Breast epithelium (tissue), 4 donors: ENCODE measurements at places on chromosomes 13 and 19. TPM values are rescaled to one million over a fixed set of nuclear protein-coding genes. Genes with fewer than 3 reads are reported as not detected.

ELF1 gene
- total RNA-seq, result 104 TPM

CUL4A gene
- 142 TPM for total RNA-seq

VAV1 gene
- 8.5 TPM for total RNA-seq

WASF3 gene
- 15.2 TPM for total RNA-seq

DNA sequence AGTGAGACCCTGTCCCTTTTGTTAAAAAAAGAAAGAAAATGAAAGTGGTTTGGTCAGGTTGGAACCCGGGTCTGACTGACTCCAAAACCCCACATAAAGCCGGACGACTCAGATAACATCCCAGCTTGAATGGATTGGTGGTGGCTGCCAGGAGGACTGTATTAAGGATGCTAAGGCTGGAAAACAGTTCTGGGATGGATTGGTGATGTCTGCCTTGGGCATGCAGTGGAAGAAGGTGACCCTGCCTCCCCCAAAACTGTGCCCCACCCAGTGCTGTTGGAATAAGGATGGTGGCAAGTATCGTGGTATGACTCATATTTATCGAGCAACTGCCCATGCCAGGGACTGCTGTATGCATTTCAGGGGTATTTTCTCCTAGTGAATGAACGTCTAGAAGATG is 18.5 kb upstream of the COLGALT1 start:
- no peak for DNase-seq

DNA sequence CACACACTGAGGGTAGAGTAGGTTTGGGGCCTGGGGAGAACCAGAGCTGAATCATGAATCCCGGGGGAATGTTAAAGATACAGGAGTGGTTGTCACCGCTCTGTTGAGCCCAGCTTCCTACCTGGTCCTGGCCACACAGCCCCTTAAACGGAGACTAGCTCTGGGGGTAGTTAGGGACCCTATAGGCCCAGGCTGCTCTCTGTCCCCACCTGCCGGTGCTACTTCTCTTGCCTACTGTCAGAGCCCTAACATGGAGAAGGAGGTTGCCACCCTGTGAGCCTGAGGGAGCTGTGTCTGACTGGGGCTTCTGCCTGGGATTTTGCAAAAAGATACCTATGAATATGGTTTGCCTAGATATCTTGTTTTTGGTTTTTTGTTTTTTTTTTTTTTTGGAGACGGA is 36.6 kb upstream of the ZNF429 start:
- DNase-seq, result no peak

GRCh38 chr19:56269348-56269747 is 3.2 kb upstream of the EDDM13 start:
- DNase-seq, result no peak

GRCh38 chr19:29098863-29099481 is 114.0 kb downstream of the UQCRFS1 start:
- no peak for DNase-seq

GRCh38 chr13:30053939-30054338 is 203.5 kb upstream of the UBL3 start:
- DNase-seq, result no peak

GRCh38 chr13:99980201-99980823 is 1.3 kb upstream of the ZIC2 start:
- DNase-seq, result peak; percentile 38

- DNase-seq, result peak; percentile 64
Observed at GRCh38 chr19:8208922-8209461, at the start of gene CERS4. CERS4 (plus strand) TSS chr19:8209370; CDS start chr19:8251077, 41,707 bp downstream.

GRCh38 chr19:28905996-28906395 is 307.0 kb downstream of the UQCRFS1 start:
- DNase-seq, result no peak

DNA sequence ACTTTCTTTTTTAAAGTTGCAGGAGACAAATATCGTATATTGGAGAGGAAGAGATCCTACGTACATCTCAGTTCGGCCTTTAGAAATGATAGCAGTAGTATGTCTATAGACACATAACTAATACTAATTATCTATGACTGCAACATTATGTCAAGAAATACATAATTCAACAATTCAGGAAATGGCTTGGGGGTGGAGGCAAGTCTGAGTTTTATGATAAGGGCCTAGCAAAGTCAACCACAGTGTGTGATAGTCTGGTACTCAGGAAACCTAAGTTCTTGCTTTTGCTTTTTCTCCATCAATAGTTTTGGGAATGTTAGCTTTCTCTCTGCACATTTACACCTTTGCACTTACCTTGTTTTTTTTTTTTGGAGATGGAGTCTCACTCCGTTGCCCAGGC is 27.5 kb upstream of the OBI1 start:
- DNase-seq, result no peak

GRCh38 chr19:34508540-34508939 is 27.0 kb downstream of the WTIP start:
- peak; percentile 13 for DNase-seq

DNA sequence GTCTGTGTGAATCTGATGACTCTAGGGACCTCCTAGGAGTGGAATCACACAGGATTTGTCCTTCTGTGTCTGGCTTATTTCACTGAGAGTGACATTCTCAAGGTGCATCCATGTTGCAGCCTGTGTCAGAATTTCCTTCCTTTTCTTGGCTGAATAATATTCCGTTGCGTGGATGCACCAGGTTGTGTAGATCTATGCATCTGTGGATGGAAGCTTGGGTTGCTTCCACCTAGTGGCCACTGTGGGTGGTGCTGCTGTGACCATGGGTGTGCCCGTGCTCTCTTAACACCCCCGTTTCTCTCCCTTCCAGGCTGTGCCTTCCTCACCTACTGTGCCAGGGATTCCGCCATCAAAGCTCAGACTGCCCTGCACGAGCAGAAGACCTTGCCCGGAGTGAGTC is 26.2 kb downstream of the CELF5 start:
- no peak for DNase-seq
